WERI-Rb-1 (cell line): ENCODE measurements at places on chromosomes 2 and 18.
A peak's percentile ranks its signal among the peaks of the same experiment; 100 is the strongest.

DNA sequence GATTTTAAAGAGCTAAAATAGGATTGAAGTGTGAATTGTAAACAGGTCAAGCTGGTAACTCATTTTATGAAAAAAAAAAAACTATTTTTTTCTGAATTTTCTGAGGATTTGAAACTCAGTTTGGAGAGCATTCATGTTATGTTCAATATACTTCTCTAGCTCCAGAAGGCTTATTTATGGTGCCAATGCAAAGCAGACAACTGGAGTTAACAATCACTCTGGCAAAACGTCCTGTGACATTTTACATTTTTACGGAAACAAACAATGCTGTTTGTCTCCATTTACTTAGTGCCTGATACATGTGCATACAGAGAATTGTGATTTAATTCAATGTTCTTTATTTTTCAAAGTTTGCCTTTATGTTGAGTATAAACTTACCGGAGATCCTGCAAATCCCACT is 96.0 kb downstream of the COL5A2 start:
- DNase-seq, result no peak

- DNase-seq, result no peak
These were observed 136.7 kb downstream of the CTNNA2 start for GRCh38 chr2:79649531-79649930.

DNA sequence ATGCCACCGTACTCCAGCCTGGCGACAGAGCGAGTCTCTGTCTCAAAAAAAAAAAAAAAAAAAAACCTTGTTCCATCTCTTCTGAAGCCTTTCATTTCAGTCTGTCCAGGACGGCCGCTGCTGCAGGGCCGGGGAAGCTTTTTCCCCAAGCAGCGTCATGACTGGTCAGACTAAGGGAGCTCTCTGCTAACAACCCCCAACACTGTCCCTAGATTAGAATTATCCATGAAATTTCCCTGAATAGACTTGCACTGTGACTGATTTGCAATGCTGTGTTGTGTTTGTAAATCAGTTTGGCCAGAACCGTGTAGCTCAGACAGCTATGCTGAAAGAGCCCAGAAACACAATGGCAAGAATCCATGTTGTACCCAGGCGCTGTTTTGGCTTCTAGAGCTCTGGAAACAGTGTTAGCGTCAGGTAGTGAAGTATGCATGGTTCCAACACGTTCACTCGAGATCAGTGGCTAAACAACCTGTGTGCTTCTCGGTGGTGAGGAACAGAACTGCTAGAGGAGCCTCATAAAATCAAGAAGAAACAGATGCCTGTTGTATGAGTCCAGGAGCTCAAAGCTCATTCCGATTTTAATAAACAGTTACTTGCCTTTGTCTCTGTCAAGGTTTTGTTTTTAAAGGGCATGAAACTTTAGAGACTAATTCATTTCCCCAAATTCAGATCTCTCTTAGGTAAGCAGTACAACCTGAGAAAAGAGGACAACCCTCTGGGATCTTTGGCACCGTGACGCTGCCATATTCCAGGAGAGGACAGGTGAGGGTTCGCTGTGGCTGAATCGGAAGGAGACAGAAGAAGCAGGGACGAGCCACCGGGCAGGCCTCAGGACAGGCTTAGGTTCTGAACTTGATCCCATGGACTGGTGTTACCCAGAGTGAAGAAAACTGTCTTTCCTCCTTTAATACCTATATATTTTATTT is 43.5 kb downstream of the GORASP2 start:
- no peak for DNase-seq

DNA sequence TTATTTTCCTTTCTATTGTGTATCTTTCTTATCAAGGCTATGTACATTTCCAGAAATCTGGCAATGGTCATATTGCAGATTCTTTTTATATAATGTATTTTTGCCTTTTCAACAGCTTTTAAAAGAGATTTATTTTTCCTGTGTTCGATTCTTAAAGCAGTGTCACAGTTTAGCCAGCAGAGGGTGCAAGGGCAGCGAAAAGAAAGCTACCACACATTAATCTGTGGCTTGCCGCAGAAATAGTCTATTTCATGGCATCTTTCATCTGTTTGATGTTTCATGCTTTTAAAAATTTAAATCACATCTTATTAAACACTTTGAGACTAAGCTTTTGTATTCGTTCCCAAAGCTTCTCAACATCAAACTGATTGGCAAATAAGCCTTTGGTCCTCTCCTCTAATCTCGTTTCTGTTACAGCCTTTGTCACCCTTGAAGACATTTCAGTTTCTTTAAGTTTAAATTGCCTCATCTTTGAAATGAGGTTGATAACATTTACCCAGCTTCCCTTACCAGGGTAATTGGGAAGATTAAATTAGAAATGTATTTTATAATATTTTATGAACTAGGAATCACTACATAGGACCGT is 73.3 kb downstream of the PIK3C3 start:
- DNase-seq, result peak; percentile 19

DNA sequence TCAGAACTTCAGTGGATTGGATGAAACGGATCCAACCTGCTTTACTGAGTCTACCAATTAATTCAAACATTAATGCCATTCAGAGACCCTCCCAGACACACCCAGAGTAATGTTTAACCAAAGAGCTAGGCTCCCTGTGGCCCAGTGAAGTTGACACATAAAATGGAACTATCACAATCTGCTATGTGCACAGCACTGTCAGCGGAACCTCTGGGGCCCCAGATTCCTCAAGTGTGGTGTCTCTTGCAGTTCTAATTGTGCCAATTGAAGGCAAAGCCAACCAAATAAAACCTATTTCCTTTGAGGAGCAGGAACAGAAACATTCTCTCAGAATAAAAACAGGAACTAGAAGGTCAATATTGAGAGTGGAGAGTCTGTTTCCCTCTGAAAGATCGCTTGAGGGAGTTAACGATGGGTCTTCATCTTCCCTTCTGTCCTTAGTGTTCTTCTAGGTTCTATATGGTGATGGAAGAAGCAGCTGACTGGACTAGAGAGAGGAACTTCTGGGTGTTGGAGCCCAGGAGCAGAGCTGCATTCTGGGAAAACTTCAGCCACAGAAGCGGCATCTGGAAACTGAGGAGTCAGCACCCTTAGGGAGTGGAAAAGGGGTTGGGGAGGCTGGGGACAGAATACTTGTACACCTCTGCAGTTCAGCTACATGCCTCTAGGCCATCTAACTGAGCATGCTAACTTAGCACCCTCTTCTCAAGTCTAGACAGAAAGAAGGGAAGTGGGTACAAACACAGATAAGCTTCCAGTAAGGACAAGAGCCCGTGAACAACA is 174.4 kb upstream of the FBXO11 start:
- DNase-seq, result no peak
